HT1080 (cell line): ENCODE measurements at places on chromosomes 7 and 10. TPM values are rescaled to one million over a fixed set of nuclear protein-coding genes. Genes with fewer than 3 reads are reported as not detected.

DNA sequence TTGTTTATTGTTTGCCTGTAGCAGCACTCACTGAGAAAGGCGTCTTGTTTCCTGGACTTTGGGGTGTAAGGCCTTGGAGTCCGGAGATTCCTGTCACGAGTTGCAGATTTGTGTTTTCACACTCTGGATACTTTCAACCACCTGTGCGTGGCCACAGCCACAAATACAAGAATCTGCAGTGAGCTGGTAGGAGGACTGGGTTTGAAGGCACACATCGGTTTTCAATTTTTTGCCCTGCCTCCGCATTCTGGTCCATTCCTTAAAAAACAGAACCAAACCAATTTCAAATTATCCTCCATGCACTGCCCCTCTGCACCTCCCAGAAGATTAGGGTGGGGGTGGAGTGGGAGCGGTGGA is 619 bp downstream of the EXOC4 start:
- peak; percentile 7 for DNase-seq

DNA sequence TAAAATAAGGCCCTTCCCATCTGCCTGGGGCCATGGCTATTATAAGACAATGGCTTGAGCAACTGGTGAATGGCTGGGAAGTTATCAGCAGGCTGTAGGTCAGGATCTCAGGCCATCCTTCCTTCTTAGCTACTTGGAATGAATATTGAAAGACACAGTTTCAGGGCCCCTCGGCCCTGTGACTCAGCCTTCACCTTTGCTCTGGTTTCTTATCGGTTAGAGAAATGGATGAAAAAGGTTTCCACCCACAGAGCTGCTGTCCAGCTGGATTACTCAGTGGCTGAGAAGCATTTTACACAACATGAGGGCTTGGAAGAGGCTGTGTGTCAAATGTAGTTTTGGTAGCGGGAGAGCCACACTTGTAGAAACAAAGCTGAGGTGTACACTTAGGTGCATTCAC is 9.4 kb downstream of the ACSL5 start:
- peak; percentile 66 for DNase-seq

The NRP1 gene
- 219 and 281 TPM in 2 replicates for total RNA-seq

DNA sequence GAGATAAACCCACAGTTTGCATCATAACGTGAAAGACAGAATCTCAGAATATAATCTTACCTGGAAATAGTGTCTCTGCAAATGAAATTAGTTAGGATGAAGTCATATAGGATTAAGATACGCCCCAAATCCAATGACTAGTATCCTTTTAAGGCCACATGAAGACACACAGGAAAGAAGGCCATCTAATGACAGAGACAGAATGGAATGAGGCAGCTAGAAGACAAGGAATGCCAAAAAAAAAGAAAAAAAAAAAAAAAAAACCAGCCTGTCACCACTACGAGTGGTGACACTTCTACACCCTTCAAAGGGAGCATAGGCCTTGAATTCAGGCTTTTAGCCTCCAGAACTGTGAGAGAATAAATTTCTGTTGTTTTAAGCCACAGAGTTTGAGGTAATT is 82.9 kb downstream of the HYCC1 start:
- DNase-seq: peak; percentile 31

DNA sequence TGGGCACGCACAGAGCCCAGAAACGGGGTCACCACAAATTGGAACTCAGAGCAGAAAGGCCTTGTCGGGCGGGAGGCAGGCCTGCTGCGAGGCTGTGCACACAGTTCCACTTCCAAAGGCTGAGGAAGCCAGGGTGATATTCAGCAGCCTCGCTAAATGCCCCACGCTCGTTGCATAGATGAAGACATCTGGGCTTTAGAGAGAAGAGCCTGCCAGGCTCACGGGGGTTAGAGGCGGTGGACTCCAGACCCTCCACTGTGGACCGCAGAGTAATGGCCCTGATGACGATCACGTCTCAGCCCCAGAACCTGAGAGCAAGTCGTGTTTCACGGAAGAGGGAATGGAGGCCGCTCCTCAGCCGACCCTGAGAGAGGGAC is 104.2 kb downstream of the DNAJB6 start:
- DNase-seq: no peak

GRCh38 chr10:16909271-16909767 is 92.1 kb upstream of the RSU1 start:
- no peak for DNase-seq

GRCh38 chr7:140611641-140612040 is 29.0 kb downstream of the DENND2A start:
- no peak for DNase-seq

GRCh38 chr10:1674501-1674900 is 62.8 kb downstream of the ADARB2 start:
- DNase-seq: no peak
